ENCODE measurements at places on chromosomes 6 and 20.

- no peak for DNase-seq
Observed at GRCh38 chr20:17631576-17632319, 50.3 kb downstream of the RRBP1 start.

- no peak for DNase-seq
Observed at GRCh38 chr6:44676826-44677433, 289.4 kb downstream of the CDC5L start.

GRCh38 chr6:41771058-41771983, 8.4 kb downstream of the FRS3 start:
- DNase-seq, result no peak

DNA sequence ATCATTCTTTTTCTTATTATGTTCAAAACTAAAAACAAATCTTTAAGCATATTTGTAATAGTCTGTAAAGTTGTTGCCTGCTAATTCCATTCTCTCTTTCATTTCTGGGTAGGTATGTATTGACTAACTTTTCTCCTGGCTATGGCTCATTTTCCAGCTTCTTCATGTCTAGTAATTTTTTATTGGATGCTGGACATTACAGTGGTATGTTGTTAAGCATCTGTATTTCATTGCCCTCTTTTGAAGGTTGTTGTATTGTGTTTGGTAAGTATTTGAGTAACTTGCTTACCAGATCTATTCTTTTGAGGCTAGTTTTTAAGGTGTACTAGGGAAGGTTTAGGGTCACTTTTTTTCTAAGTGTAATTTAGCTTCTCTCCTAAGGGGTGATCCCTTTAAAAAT, 230.9 kb downstream of the TTLL2 start:
- DNase-seq, result no peak

DNA sequence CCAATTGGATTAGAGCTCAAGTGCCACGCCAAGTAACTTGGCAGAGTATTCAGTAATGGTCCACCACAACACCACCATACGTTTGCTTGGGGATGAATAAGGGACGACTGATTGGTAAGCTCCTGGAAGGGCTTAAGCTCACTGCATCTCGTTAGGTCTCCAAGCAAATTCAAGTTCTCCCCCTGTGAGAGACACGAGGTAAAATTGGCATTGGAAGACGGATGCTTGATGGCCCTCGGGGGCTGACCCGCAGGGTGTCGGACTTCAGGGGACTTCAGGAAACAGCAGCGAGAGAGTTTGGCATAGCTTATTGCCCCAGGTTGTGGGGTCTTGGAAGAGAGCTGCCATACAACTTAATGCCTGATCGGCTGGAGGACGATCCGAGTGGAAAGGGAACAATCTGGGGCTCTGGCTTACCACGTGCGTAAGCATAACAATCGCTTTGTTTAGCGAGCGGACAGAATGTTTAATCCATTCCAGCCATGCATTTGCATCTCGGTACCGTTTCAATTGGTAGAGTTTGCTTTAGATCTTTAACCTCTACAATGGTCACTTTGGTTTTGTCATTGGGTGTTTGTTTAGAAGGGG, 4.8 kb upstream of the ZNFX1 start:
- no peak for DNase-seq

DNA sequence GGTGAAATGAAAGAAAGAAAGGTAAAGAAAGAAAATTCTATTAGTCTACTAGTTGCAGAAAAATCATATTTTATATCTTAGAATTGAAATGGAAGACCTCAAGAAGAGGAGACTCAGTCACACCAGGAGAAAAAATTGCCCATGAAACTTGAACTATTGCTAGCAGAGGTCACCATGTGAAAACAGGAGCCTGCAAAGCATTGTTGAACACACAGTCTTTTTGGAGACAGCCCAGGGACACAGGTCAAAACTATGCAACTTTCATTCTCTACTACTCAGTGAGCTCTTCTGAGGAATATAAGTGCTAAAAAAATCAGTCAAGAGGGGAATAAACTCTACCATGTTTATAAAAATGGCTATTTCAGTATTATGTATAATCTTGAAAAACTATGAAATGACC, 89.8 kb upstream of the TENT5A start:
- DNase-seq, result no peak

DNA sequence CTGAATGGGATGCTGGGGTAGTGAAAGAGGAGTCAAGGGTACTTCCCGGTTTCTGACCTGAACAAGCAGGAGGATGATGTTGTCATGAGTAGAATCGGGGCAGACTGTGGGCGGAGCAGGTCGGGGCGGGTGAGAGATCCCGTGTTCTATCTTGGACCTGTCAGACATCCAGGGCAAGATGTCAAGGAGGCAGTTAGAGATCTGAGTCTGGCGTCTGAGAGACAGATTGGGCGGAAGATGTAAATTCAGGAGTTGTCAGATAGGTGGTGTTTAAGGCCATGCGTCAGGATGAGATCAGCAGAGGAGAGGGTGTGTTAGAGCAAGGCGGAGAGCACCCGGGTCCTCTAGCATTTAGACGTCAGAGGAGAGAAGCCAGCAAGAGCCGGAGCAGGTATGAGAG, 115.5 kb downstream of the DLGAP4 start:
- no peak for DNase-seq

DNA sequence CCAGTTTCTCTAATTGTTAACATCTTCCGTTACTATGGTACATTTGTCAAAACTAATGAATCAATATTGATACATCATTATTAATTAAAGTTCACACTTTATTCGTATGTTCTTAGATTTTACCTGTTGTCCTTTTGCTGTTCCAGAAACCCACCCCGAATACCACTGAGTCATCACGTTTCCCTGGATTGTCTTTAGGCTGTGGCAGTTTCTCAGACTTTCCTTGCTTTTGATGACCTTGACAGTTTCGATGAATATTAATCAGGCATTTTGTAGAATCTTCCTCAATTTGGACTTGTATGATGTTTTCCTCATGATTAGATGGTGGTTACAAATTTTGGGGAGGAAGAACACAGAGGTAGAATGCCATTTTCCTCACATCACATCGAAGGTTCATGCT, 39.1 kb upstream of the AIG1 start:
- DNase-seq, result no peak

GRCh38 chr6:166317261-166318212, 9.3 kb upstream of the PRR18 start:
- no peak for DNase-seq
